ENCODE measurements at places on chromosomes 12 and 14.

GRCh38 chr12:93144109-93144508 lies 215.0 kb upstream of the EEA1 start:
- no peak for DNase-seq

GRCh38 chr12:132323171-132324010 lies 6.0 kb downstream of the GALNT9 start:
- no peak for DNase-seq

- peak; percentile 29 for DNase-seq
Measured at GRCh38 chr14:67559639-67560038, 26.5 kb downstream of the PLEKHH1 start.

DNA sequence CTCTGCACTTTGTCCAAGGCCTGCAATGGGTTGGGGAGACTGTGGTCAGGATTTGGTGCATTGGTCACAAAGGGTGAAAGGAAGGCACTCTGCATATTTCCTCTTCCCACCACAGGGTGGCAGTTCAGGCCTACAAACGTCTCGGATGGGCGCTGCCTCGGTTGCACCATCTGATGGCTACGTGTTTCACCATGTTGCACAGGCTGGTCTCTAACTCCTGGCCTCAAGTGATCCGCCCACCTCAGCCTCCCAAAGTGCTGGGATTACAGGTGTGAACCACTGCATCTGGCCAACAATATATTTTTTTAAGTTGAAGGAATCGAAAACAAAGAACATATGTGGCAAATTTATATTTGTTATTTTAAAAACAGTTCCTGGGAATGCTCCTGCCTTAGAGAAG lies 35.1 kb downstream of the TMBIM6 start:
- peak; percentile 72 for DNase-seq

- no peak for DNase-seq
Measured at GRCh38 chr14:39366460-39367386, 65.5 kb downstream of the FBXO33 start.

DNA sequence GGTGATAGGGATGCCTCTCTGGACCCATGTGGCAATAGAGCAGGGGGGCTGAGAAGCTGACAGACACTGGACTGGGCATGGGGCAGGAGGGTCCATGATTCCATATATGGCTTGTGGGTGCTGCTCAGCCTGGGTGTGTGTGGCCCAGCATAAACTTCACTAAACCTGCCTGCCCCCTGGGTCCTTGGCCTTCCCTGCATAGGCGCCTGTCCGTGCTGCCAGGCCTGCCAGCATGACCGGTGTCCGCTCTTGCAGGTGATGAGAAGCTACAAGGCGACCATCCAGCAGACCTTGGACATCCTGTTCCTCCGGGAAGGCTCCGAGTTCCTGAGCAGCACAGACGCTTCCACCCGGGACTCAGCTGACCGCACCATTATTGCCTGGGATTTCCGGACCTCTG lies 61.6 kb downstream of the BEGAIN start:
- DNase-seq: no peak

GRCh38 chr12:25653487-25654175 lies 100.5 kb upstream of the LMNTD1 start:
- peak; percentile 76 for DNase-seq

GRCh38 chr14:102516531-102517391 lies 7.2 kb upstream of the ANKRD9 start:
- peak; percentile 58 for DNase-seq

DNA sequence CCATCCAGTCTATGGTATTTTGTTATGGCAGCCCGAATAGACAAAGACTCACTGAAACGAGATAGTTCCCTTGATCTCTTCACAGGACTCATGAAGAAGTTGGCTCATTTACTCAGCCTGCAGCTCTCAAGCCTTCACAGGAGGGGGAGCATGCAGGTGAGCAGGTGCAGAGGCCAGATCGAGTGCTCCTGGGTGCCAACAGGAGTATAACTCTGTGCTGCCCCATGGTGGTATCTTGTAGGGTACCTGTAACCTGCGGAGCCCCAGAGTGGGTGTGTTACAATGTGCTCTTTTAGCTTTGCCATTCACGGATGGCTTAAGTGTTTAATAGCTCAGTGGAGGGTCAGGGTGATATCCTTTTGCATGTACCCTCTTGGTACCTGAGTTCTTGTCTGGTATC lies 159.5 kb downstream of the METTL25 start:
- DNase-seq: no peak

DNA sequence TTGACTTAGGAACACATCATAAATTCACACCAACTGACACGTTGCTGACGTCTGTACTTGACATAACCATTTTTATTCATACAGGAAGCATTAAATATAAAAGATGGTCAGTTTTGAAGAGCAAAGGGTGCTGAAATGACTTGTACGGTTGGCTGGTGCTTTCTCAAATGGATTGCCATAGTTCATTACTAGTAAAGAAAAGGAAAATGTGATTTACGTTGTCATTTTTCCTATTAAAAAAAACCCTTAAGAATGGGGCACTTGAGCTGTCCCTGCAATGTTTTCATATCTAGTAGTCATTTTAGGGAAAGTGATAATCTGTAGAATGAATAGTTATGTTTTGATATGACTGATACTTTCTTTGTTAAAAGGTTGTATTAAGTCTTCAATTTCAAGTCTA lies 22.5 kb upstream of the MANSC4 start:
- DNase-seq: no peak

GRCh38 chr14:80956922-80957321 lies 1.5 kb downstream of the TSHR start:
- DNase-seq: peak; percentile 44

GRCh38 chr12:21815306-21816062 lies 41.0 kb upstream of the KCNJ8 start:
- DNase-seq: no peak

DNA sequence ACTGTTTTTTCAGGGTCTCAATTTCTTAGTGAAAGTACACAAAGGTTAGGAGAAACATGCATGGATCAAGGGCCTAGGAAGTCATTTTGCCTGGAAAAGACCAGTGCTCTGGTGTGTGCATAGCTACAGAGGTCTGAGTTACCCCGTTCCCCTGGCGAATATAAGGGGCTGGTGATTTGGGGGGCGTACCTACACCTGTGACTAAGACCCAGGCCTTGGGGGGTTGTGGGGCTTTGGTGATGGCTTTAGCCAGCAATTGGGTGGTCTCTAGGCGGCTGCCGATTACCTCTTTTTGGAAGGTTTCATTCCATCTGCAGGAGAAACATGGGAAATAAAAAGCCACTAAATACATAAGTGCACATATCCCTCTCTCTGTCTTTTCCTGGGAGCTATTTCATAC lies 1.1 kb downstream of the SDR39U1 start:
- no peak for DNase-seq

DNA sequence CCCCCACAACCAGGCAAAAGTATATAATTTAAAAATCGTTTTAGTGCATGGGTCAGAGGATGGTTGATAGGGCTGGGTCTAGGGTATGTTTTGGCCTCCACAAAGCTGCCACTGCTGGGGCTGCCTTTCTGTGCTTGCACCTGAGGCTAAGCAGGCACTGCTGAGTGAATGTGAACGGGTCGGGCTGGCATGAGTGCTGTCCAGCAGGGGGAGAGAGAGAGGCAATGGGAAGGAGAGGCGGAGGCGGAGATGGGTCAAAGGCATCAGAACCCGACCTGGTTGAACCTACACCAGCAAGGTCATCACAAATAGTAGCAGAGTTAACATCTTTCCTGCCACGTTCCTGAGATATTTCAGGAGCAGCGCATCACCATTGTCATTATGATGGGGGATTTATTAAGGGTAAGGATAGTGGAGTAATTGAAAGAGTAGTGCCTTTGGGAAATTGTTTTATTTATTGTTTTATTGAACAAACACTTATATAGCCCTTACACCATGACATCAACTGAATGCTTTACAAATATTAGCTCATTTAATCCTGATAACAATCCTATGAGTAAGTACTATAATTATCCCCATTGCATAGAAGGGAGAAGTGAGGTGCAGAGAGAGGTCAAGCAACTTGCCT lies 5.8 kb upstream of the NRXN3 start:
- DNase-seq: peak; percentile 30

GRCh38 chr12:58288190-58288589 lies 346.8 kb downstream of the ATP23 start:
- no peak for DNase-seq

GRCh38 chr14:95253039-95253630 lies 66.6 kb downstream of the CLMN start:
- DNase-seq: no peak

DNA sequence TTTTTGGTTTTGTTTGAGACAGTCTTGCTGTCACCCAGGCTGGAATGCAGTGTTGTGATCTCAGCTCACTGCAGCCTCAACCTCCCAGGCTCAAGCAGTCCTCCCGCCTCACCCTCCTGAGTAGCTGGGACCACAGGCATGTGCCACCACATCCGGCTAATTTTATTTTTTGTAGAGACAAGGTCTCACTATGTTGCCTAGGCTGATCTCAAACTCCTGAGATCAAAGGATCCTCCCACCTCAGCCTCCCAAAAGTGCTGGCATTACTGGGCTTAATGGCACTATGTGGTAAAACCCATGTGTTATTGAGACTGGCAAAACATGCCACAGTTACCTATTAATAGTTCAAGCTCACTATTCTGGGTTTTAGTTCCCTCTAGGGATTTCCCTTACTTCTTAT lies 51.2 kb upstream of the KCNH3 start:
- no peak for DNase-seq

DNA sequence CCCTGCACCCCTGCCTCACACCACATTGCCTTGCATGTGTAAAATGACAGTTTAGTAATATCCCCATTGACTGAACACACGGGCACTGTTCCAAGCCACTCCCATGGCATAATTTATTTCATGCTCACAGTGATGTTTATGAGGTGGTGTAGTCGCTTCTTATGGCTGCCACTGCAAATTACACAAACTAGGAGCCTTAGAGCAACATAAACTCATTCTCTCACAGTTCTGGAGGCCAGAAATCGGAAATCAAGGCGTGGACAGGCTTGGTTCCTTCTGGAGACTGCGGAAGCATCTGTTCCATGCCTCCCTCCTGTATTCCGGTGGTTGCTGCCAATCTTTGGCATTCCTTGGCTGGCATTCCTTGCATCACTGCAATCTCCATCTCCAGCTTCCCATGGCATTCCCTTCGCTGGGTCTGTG lies 97.3 kb downstream of the RIN3 start:
- DNase-seq: no peak

GRCh38 chr12:80443974-80444666 lies at the start of gene PTPRQ:
PTPRQ (plus strand) TSS chr12:80444235; CDS start chr12:80444346, 111 bp downstream.
- no peak for DNase-seq

Data from Kasumi-1 (cell line).